ENCODE measurements at places on chromosomes 3 and 15.

- no peak for DNase-seq
Measured at GRCh38 chr15:78695854-78696253, 54.8 kb upstream of the CHRNB4 start.

GRCh38 chr3:197782230-197782629, 8.8 kb upstream of the LRCH3 start:
- DNase-seq: no peak

GRCh38 chr3:157333551-157333991, 103.1 kb upstream of the PTX3 start:
- DNase-seq: no peak

DNA sequence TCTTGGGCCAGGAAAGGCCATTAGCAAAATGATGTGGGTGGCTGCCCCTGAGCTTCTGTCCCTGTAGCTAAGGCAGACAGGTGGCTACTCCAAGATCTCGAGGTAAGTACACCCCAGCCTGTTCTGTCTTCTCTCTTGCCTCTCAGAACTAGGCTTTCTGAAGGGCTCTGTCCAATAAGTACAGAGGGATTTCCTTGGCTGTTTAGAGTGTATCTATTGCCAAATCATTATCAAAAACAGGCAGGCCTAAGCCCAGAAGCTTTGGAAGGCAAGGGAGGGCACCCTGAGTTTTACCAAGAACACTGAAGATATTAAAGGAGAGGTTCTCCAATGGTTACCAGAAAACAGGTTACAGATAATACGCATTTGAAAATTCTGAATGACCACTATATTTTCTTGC, 156.6 kb downstream of the MYRIP start:
- no peak for DNase-seq

DNA sequence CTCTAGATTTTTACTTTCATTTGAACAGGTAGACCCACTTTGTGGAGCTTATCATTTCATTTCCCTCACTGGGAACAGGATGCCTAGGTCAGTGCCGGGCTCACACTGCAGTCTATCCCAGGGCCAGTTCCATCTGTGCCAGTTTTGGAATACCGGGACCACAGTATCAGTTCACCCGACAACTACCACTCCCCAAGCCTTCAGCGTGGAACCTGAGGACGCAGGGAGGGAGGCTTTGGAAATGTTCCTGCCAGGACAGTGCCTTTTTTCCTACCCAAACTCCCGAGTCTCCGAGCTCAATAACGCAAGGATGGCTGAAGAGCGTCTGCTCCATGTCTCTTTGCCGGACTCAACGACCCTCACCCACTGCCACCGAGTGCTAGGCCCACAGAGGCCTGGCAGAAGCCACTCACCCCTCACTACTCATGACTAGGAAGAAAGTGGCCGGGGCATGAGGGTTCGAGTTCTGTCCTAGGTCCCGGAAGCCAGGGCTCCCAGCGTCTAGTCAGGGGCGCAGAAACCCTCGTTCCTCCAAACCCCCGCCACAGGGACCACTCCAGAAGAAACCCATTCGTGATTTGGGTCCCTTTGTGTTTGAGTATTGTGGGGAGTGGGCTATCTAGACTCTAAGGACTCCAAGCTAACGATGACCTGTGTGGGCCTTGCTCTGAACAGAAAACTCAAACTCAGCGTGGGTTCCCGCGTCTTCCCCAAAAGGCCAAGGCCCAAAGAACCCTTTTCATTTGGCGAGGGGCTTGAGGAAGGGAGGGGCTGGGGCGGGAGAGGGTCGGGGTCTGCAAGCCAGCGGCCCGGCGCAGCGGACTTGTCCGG, 11.4 kb downstream of the ZIC1 start:
- no peak for DNase-seq

DNA sequence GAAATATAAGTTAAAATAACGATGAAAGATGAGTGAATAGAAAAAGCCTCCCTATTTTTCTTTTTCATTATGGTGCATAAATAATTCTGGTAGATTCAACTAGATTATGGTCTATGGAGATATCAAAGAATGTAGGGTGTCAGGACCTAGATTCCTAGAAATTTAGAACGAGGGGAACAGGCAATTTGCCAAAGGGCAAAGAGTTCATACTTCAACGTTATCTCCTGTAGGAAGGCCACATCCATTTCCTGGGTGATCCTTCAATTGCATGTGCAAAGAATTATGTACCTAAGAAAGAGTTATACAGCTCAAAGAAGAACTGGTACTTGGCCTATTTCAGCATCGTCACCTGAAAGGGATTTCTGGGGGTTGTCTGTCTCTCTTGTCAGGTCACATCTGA, 351.8 kb downstream of the FOXP1 start:
- DNase-seq: no peak

- DNase-seq: no peak
Measured at GRCh38 chr3:178671377-178671776, 135.1 kb downstream of the KCNMB2 start.

GRCh38 chr15:91047545-91048199, 25.3 kb upstream of the VPS33B start:
- DNase-seq: no peak

DNA sequence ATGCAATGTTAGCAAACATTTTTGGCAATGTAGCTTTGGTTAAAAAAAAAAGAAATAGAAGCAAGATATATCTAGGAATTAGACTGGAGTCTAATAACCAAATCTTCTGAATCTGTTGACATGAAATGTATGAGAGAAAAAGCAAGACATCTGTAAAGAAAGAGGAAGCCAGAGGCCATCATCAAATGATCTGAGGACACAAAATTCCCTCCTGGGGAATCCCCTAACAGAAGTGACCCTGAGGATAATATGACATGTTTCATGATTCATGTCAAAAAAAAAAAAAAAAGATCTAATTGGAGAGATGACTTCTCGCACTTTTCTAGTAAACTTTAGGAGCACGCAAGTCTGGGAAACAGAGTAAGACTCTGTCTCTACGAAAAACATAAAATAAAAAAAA, 70.9 kb downstream of the IMPG2 start:
- no peak for DNase-seq

GRCh38 chr3:155302891-155303290, 9.4 kb upstream of the STRIT1 start:
- no peak for DNase-seq

DNA sequence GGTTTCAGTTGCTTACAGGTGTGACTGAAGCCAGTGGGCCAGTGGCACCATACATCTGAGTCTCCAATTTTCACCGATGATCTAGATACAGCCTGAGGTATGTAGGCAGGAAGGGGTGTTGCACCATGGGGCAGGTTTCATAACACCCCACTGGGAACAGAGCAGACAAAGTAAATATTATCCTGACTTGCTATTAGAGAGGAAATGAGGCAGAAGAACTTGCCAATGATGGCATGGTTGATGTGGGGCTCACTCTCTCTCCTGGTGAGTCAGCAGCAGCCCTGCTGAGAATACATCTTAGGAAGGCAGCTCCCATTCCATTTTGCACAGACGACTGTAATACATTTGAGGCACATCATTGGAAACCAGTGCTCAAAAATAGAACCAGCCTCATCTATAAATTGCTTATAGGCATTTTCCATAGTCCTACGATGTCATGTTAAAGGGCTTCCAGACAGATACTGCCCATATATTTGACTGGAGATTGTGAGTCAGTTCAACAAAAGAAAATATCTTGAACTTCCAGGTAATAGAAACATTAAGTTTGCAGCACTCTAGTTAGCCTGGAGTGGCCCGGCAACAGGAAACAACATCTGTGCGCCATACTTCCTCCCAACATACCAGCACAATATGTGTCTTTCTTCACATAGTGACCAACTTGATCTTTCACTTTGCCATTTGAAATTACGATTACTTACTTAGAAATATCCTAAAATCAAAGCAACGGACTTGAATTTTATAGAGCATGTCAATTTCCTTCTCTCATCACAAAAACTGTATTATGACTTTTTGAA, 175.5 kb downstream of the NECTIN3 start:
- DNase-seq: no peak

GRCh38 chr3:40057786-40058185, 248.4 kb downstream of the MYRIP start:
- DNase-seq: no peak

DNA sequence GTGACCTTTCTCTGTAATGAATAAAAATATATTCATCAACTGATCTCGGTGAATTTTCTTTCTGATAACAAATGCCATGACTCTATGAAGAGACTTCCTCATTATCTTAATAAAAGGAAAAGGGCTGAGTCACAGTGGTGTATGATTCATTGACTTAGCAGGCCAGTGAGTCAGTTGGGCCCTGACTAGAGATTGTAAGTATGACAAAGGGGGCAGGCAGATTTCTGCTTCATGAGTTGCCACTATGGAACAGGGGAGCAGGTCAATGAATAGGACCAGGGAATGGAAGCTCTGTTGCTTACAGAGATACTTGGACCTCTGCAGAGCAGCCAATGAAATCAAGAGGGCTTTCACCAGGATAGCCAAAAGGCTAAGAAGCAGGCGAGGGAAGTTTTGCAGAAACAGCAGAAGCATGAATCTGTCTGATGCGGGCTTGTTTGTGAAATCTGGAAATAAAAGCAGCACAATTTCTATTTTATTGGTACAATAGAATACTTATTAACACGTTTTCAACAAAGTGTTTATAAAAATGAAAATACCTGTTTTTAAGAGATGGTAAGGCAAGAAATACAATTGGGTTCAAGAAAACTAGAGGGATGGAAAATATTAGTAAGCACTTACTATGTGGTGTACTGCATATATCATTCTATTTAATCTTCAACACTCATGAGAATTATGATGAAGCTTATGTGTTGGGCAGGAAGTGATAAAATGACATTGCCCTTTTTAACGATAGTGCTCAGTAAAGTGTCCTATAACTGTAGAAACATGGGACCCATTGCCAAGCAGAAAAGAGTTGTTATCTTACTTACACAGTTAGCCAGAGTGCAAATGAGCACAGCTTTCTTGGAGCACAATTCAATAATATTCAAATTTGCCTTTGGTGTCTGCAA, 169.8 kb upstream of the MYRIP start:
- DNase-seq: no peak

- no peak for DNase-seq
Measured at GRCh38 chr3:49022688-49023171, 809 bp downstream of the NDUFAF3 start.

DNA sequence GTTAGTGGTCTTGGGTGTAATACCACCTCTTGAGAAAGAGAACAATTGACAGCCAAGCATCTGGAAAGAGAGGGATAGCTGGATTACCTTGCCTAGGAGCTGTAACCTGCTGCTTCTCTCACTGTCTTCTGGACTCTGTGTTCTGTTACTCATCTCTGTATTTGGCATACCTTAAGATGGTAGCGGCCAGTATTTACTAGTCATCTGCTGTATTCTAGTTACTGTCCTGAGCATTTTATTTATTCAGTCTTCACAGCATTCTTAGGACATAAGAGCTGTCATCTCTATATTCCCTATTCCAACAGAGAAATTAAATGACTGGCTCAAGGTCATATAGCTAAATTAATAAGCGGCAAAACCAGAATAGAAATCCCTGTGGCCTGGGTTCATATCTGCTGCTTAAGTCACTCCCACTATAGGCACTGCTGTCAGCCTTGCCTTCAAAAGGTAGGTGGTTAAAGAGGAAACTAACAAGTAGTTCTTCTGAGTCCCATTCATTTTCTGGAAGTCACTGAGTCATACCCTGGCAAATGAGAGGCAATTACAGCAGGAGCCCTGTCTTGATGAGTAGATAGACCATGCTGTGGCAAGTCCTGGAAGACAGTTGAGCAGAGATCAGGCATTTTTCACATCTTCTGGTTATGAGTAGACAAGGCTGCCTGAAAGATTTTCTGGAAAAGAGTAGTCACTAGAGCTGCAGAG, 68.2 kb downstream of the RAB7A start:
- DNase-seq: no peak

DNA sequence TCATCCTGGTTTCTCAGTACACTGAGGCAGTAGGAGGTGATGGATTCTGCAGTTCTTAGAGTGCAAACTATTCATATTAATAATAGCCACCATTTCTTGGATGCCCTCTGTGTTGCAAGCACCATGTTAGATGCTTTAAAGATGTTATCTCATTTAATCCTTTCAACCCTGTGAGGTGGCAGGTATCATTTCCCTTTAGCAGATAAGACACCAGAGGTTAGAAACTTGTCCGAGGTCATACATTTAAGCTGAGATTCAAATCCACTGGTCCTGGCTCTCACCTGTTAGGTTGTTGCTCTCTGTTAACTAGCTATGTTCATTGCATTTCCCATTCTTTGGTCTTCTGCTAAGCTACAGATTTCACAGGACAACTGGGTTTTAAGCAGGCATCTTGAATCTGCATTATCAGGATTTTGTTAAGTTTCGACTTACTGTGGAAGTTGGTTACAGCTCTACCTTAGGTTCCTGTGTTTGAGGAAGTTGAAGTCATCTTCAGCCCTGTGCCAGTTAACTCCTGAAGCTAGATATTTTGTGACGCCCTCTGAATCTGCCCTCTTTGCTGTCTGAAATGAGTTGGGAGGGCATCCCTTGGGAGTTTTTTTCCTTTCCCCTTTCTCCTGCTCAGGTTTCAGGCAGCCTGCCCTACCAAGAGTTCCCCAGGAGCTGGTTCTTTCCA, 6.4 kb downstream of the PDE8A start:
- DNase-seq: no peak

- no peak for DNase-seq
Measured at GRCh38 chr3:81998139-81998755, 236.8 kb upstream of the GBE1 start.

GRCh38 chr3:197953325-197953724, 3.3 kb downstream of the RPL35A start:
- DNase-seq: no peak

- DNase-seq: no peak
Measured at GRCh38 chr3:127427666-127428065, 139.8 kb upstream of the PRR20G start.

DNA sequence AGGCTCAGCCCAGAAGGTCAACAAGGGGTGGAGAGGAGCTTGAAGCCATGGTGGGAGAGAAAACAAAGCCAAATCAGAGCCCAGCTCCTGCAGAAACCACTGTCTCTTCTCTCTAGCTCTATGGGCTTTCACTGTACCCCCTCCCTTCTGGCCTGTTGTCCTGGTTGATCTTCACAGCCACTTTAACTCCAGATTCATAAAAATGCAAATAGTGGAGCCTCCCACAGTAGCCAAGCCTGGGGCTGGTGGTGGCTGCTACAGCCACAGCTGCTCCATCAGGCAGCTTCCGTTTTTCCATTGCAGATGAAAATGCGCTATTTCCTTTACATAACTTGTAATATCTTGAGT, 20.7 kb upstream of the CAV3 start:
- no peak for DNase-seq

- DNase-seq: no peak
Measured at GRCh38 chr3:30231277-30232141, 374.9 kb upstream of the TGFBR2 start.

- no peak for DNase-seq
Measured at GRCh38 chr3:129534428-129535027, 6.1 kb downstream of the RHO start.

GRCh38 chr3:155304394-155304793, 10.9 kb upstream of the STRIT1 start:
- no peak for DNase-seq

DNA sequence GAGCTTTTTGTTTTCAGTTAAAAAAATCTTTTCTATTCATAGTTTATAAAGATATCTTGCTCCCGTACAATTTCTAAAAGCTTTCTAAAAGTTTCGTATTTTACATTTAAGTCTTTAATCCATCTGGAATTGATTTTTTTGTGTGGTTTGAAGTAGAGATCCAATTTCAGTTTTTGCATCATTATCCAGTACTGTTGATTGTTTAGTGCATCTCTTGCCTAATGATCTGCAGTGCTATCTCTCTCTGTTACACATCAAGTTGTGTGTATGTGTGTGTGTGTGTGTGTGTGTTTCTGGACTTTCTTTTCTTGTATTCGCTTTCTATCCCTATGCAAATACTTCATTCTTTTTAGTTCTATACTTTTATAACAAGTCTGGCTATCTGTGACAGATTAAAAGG, 605.8 kb upstream of the DPPA4 start:
- DNase-seq: no peak
